ENCODE measurements at places on chromosomes 5 and 9.

DNA sequence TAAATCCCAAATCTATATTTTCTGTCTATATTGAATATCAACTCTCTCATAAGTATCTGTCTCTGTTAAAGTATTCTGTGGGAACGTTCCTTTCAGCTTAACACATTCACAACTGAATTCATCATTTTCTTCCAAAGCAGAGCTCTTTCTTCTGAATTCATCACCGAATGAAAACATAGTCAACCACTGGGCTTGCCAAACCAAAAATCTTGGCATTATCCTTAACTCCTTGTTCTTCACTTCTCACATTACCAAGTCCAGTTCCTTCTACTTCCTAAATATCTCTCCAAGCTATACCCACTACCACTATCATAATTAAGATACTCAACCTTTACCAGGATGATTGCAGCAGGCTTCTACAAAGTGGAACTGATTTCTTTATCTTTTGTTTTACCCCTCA lies 559.8 kb downstream of the MAT2B start:
- DNase-seq, result no peak

- DNase-seq, result no peak
Measured at GRCh38 chr5:107567901-107568671, 102.7 kb downstream of the EFNA5 start.

DNA sequence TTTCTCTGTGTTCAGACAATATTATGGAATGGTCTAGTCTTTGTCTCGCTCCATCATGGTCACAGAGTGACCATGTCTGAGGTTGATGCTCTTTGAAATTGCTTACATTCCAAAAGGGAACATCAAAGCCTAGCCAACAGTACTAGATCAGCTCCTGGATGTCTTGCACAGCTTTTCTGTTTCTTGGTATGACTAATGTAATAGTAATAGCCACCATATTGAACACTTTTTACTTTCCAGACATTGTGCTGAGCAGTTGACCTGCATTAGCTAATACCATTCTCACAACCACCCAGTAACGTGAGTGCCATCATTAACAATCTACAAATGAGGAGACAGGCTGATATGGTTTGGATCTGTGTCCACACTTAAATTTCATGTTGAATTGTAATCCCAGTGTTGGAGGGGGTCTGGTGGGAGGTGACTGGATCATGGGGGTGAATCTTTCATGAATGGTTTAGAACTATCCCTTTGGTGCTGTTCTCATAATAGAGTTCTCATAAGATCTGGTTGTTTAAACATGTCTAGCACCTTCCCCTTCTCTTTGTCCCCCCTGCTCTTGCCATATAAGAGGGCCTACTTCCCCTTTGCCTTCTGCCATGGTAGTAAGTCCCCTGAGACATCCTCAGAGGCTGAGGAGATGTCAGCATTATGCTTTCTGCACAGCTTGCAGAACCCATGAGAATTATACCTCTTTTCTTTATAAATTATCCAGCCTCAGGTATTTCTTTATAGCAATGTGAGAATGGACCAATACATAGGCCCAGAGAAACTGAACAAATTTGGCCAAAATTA lies 577.5 kb upstream of the CLINT1 start:
- DNase-seq, result no peak

DNA sequence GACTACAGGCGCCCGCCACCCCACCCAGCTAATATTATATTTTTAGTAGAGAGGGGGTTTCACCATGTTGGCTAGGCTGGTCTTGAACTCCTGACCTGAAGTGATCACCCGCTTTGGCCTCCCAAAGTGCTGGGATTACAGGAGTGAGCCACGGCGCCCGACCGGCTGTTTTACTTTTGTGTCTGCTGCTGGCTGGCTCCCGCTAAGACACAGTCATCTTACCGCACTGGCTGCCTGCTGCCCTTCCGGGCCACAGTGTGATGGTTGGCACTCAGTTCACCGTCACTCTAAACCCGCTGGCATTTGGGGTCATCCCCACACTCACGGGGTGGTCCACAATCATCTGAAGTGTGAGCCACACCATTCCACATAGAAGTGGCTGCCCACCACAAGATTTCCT lies 93.7 kb downstream of the WDR41 start:
- no peak for DNase-seq

GRCh38 chr5:91219091-91219802 lies 163.9 kb downstream of the ARRDC3 start:
- DNase-seq, result no peak

- DNase-seq, result no peak
Measured at GRCh38 chr9:135604437-135605237, 34.7 kb downstream of the GLT6D1 start.

GRCh38 chr5:91070761-91071550 lies 312.2 kb downstream of the ARRDC3 start:
- no peak for DNase-seq

DNA sequence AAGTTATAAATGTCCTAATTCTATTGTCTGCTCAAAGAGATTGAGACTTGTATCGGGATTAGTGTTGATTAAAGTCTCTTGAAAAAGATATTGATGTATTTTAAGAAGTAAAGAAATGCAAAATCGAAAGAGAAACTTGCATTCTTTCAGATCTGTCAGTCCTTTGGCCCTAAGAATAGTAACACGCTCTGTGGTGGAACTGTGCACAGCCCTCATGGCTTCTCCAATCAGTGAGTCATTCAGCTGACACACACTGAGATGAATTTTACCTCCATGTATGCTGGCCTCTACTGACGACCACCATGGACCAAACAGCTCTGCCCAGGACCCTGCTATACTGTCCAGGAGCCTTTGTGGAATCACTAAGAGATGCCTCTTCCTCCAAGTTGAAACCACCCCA lies 232.4 kb downstream of the ESM1 start:
- no peak for DNase-seq

DNA sequence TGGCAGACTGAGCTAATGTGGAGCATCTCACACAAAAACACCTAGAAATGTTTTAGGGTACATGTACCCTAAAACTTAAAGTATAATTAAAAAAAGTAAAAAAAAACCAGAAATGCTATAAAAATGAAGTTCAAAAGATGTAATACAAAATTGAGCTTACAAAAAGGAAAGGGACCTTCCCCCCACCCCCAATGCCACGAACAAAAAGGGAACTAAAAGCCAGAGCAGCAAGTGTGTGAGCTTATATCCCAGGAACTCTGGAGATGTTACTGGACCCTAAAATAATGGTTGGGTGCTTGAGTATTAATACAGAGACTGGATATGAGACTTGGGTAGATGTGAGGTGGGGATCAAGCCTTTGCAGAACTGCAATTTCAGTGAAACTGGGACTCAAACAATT lies 11.0 kb downstream of the SPATA9 start:
- DNase-seq, result no peak

DNA sequence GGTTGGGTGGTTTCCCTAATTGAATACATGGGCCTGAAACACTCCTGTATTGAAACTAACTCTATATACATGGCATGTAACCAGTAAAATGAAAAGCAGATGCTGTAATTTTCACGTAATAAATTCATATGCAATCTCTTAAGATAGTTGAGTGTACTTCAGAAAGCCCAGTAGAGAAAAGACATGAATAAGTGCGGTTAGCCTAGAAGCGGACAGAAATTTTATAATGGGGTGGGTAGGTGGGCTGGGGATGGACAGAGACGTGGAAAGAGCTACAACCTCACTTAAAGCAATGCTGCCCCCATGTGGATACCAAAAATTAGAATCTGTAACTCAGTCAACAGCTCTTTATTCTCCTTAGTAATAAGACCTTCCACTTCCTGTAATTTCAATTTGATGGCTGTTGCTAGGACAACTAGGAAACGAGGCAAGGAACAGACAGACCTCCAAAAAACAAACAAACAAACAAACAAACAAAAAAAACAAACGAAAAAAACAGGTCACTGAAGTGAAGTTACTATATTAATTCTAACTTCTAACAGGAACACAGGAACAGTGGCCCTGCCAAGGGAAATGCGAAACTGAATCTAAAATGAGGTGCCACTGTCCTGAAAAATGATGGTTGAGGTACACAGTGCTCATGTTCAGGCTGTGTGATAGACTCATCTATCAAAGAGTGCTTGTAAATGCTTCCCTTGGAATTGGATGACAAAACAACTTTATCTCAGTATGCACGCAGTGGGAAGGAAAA lies 103.4 kb upstream of the GNA14 start:
- no peak for DNase-seq

GRCh38 chr5:178131446-178131996 lies 707 bp downstream of the RMND5B start:
- no peak for DNase-seq

DNA sequence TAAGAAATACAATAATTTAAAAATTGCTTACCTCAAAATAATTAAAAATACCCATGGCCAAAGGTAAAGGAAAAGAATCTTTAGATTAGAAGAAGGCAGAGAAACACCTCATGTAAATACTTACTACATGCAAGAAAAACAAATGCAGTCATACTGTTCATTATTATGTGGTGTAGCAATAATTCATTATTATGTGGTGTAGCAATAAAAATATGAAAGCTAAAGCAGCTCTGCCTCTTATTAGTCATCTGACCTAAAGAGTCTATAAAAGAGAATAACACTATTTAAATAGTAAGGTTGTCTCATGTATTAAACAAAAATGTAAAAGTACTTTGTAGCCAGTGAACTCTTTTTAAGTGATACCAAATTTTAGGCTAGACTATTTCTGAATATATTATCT lies 6.6 kb downstream of the DTWD2 start:
- no peak for DNase-seq

GRCh38 chr9:137252555-137253506 lies 1.7 kb downstream of the STPG3 start:
- DNase-seq, result no peak

GRCh38 chr5:116810951-116811350 lies 236.3 kb upstream of the SEMA6A start:
- DNase-seq, result no peak

- DNase-seq, result no peak
Measured at GRCh38 chr9:134592018-134592818, 49.4 kb upstream of the COL5A1 start.

DNA sequence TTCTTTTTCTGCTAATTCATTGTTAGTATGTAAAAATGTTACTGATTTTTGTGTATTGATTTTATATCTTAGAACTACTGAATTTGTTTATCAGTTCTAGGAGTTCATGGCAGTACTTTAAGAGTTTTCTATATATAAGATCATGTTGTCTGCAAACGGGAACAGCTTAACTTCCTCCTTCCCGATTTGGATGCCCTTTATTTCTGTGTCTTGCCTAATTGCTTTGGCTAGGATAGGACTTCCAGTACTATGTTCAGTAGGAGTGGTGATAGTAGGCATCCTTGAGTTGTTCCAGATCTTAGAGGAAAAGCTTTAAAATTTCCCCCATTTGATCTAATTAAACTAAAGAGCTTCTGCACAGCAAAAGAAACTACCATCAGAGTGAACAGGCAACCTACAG lies 20.1 kb downstream of the RCL1 start:
- DNase-seq, result no peak

- no peak for DNase-seq
Measured at GRCh38 chr9:109466623-109467590, 31.2 kb downstream of the PTPN3 start.

- no peak for DNase-seq
Measured at GRCh38 chr5:157327771-157328170, 61.8 kb downstream of the CYFIP2 start.

DNA sequence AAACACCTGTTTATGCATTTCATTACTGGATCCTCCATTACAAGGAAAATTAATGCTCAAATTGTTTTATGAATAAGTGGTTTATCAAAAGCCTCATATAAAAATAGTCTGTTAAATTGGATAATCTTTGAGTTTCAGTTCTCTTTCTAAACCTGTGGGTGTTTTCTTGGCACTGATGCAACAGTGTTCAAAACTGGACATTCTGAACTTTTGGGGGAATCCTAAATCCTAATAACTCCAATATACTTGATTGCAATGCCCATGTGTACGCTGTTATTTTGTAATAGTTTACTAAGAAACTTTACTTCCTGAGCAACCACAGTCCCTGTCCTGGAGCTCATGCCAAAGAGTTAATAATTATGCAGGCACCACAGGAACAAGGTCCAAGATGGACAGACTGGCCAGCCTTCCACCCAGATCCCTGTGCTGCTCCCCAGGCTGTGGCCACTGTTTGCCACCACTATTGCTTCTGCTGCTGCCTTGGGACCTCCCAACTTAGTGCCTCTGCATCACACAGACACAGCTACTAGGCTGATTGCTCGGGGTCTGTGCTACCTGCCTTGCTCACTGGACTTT lies 14.0 kb downstream of the IRGM start:
- DNase-seq, result no peak

DNA sequence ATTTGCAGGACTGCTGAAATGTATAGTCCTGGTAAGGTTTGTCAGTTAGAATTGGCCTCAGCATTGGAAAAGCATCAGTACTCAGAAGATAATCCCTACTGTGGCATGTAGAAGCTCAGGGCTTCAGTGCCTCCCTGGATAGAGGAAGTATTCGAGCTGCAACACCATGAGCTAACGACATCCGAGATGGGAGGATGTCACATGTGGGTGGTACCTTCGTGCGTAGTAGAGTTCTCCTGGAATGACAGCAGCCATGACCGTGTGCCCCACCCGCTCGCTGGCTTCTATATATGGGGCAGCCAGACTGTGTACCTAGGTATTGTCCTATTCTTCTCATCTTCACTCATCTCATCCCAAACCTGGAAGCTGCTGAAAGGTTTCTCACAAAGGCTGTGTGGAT lies 345.8 kb upstream of the KLF9 start:
- no peak for DNase-seq

GRCh38 chr9:126703002-126703865 lies 89.5 kb downstream of the LMX1B start:
- no peak for DNase-seq

DNA sequence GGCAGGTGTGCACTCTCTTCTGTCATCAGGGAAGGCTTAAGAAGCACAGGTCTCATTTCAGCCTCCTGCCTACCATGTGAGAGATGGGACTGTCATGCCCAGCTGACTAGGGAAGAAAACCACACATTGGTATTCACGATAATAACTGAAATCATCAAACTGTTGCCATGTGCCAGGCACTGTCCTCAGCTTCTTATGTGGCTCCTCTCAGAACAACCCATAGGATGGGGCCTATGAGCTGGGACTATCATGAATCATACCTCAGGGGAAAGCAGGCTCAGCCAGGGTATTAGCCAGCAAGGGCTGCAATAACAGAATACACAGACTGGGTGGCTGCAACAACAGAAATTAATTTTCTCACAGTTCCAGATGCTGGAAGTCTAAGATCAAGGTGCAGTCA lies 3.3 kb downstream of the AFAP1L1 start:
- no peak for DNase-seq

Data from hypothalamus (tissue), 51 donors.